ENCODE measurements at places on chromosomes 11 and 22.
A peak's percentile ranks its signal among the peaks of the same experiment; 100 is the strongest.

GRCh38 chr22:47051441-47052071 lies 289.1 kb downstream of the TBC1D22A start:
- DNase-seq, result no peak

DNA sequence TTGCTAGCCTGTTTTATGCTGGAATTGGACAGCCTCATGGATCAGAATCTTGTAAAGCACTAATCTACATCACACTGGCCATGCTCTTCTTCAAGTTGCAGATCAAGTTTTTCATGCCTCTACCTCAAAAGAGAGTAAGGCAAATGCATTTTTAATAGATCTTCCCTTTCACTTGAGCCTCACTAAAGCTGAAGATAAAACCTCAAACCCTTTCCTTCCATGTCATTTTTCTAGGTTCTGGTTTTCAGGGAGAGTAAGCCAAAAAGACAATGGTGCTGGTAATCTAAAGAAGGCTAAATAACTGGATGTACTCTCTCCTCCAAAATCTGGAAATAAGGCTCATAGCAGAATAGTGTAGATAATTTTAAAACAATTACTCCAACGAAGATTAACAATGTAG lies 28.3 kb downstream of the POU2AF1 start:
- DNase-seq, result no peak

- no peak for DNase-seq
Measured at GRCh38 chr11:14448240-14448639, 51.4 kb downstream of the COPB1 start.

- no peak for DNase-seq
Measured at GRCh38 chr22:17370766-17371432, 1.6 kb downstream of the CECR2 start.

- DNase-seq, result no peak
Measured at GRCh38 chr11:109864151-109864661, 229.0 kb upstream of the ZC3H12C start.

GRCh38 chr11:129972611-129973010 lies 30.0 kb downstream of the PRDM10 start:
- DNase-seq, result no peak

DNA sequence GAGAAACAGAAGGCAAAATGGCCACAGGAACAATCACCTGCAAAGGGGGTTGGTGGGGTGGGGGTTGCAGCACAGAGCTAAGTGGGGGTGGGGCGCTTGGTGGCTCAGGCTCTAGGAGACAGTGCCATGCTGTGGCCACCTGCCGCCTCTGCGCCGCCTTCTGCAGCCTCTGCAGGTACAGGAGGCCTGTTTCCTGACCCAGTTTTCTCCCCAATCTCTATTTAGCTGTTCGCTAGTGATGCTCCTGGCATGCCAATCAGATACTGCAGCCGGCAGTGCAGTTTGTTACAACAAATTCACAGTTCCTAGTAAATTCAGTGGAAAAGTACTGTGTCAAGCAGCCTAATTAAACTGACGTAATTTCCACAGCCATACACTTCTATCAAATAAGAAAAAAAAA lies 106.4 kb downstream of the SERGEF start:
- no peak for DNase-seq

- no peak for DNase-seq
Measured at GRCh38 chr22:25091458-25091857, 108.2 kb upstream of the CRYBB3 start.

DNA sequence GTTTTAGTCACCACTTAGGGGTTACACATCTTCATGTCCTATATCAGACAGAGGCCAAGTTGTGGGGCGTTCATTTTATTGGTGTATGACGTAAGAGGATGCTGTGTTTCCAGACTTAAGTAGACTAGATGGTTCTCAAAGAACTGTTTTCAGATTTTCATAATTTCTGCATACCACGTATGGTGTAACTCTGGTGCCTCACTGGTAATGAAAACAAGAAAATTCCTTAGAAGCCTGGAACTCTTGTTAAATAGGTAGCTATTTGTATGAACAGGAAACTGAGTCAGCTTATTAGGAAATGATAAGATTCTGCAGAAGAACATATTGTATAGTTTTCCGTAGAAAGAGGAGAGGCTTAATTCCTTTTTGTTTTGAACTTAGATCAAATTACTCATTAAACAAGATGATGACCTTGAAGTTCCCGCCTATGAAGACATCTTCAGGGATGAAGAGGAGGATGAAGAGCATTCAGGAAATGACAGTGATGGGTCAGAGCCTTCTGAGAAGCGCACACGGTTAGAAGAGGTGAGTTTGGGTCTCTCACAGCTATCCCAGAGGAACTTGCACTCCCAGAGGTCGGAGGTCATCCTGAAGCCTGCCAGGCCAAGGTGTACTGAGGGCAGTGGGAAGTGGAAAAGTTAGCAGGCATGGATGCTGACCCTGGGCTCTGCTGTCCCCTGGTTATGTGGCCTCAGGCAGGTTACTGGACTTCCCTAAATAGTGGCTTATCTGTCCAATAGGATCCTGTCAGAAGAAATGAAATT lies 3.9 kb downstream of the CDC45 start:
- DNase-seq, result no peak

GRCh38 chr11:62400760-62401159 lies 18.1 kb upstream of the SCGB1A1 start:
- DNase-seq, result no peak

DNA sequence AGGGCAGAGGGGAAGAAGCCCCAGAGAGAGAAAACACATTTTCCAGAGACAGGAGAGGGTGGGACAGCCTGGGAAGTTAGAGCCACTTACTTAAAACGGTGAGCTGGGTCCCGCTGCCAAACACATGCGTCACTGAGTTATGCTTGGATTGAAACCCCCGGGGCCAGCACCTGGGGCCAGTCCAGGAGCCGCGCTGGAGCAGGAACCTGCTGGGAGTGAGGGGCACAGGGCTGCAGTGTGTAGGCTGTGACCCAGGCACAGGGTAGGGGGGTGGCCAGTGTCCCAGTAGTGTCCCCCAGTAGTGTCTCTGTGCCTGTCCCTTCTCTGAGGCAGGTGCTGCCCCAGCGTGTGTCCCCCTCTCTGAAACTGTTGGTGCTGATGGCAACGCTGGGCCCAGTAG lies 5.2 kb downstream of the IGLL1 start:
- DNase-seq, result no peak

- no peak for DNase-seq
Measured at GRCh38 chr22:48547971-48548370, 1279.7 kb downstream of the BRD1 start.

DNA sequence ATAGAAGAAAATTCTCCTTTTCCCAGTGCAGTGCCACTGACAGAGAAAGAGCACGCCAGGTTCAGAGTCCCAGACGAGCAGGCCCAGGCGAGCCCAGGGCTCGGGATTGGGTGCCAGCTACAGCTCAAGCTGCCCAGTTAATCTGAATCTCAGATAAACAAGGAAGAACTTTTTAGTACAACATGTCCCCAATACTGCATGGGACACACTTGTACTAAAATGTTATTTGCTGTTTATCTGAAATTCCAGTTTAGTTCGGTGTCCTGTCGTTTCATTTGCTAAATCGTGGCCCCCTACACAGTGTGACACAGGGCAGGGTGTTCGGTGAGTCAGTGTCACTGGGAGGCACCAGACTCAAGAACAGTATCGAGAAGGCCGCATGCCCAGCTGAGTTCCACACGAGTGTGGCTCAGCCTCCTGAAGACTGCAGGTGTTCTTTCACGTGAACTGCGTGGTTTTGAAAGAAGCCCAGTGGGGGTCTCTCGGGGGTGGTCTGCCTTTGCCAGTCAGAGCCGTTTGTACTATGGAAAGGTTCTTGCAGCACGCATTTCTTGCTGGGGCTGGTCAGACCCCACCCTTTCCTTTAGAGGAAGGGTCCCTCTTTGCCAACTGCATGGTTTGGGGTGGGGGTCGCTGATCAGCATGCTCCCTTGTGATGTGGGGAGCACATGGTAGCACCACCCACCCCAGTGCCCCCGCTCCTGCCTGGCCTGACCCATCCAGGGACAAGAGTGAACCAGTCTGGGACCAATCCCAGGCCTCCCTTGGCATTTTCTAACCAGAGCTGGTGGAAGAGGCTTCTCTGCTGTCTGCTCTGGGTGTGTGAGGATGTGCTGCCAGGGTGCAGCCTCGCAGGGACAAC lies 115.6 kb upstream of the B3GAT1 start:
- no peak for DNase-seq

DNA sequence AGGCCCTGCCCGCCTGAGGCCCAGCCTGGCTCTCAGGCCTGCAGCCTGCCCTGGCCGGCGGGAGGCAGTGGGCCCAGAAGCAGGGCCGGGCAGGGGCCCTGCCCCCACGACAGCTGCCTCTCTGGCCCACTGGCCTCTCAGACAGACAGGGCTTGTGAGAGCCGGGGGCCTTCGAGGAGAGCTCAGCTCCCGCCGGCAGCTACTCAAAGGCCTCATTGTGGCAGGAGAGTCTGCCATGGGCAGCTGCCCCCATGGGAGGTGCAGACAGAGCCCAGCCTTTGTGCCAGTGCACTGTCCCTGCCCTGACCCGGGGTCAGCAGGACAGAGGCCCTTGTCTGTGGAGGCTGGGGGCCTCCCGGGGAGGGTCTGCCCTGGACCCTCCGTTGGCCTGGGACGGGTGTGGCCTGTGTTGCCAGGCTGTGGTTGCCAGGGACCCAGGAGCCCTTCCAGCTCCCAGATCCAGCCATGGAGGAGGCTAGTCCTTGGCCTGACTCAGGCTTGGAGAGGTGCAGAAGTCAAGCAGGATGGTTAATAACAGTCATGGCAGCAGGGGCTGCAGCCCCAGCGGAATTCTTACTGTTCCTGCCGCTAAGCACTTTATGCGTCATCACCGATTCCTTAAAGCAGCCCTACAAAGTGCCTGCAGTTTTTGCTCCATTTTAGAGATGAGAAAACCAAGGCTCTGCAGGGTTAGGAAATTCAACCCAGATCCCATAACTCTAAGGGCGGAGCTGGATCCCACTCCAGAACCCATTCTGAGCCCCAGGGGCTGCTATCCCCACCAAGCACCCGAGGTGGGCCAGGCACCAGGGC lies 12.5 kb downstream of the FLRT1 start:
- no peak for DNase-seq

DNA sequence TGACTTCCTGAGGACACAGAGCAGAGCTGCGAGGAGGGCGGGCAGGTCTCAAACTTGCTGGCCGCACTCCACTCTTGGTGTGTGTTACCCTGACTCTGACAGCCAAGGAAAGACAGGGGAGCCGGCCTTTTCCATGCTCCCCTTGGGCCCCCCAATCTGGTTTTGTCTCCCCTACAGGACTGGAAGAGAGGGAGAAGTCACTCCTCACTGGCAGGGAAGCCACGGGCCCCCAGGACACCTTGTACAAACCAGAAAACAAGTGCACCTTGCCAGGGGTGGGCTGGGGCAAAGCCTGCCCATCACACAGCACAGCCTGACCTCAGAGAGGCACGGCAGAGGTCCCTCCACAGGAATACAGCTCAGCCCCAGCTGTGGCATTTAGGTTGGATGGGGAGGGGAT lies 20.2 kb downstream of the CBX7 start:
- no peak for DNase-seq

DNA sequence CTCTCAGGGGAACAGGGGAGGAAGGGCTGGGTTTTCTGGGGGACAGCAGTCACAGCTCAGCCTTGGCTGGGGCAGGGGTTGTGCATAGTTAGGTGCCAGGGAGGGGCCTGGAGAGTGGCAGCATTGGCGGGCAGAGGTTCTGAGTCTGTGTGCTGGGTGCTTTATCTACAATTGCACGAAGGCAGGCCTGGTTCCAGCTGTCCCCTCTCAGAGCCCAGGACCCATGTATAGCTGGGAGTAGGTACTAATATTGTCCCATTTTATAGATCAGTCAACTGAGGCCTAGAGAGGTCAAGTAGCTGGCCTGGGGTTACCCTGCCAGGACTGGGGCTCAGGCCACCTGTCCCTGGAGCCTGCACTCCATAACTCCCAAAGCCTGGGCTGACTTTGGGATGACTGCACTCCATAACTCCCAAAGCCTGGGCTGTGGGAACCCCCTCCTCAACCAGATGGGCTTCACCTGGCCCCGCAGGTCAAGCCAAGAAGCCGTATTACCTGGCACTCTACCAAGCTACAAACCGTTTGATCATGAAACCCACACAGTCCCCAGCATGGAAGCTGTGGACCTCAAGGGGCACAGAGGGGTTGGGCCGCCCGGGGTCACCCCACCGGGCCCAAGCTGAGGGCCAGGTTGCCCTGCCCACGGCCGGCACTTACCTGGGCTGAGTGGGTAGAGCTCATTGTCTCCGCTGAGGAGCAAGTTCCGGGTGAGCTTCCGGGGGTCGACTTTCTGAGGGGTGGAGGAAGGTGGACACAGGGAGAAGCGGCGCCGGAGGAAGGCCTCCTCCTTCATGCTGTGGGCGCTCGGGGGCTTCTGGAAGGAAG lies 36.5 kb downstream of the OSBPL5 start:
- DNase-seq, result no peak

GRCh38 chr11:40129266-40129665 lies 1330.2 kb downstream of the LRRC4C start:
- no peak for DNase-seq

DNA sequence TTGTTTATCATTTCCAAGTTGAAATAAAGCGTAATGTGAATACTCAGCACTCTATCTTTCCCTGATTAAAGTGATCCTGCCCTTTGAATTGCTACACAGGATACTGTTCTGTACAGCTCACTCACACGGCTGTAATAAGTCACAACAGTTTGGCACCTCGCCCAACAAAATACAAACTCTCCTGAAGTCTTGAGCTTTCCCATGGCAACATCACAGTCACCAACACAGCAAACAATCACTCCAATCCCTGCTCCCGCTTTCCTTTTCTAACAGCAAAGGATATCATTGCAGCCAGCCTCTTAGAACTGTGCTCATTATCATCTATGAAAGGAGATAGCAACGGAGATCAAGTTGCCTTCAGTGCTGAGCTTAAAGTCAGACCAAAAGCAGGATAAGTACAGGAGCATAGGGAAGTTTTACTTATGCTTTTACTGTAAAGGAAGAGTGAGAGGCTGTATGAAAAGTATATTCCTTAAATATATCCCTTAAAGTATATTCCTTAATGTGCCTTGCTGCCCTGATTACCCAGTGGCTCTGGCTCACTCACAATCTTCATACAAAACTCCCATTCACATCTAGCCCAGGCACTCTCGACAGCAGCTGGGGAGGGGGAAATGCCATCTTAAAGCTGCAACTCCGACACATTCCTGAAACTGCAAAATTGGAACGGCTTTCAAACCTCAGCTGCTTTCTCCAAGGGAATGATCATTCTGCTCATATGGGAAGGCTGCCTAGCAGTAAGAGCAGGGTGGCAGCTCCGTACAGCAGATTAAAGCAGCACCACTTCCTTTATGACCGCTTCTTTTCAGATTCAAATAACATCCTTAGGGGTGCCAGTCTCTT lies 35.8 kb downstream of the MAML2 start:
- DNase-seq, result no peak

DNA sequence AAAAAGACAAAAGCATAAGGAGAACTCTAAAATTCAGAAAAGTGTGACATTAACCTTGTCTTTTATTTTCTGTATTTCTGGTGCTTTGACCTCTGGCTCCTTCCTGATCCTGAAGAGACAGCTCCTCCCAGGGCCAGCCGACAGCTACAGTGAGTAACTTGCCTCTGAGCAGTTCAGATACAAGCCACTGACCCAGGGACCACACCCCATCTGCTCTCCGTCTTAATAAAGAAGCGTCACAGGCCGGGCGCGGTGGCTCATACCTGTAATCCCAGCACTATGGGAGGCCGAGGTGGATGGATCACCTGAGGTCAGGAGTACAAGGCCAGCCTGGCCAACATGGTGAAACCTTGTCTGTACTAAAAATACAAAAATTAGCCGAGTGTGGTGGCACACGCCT lies 6.5 kb downstream of the MLC1 start:
- DNase-seq, result no peak

GRCh38 chr11:85941380-85941973 lies 86.3 kb downstream of the CCDC83 start:
- DNase-seq, result peak; percentile 29

- no peak for DNase-seq
Measured at GRCh38 chr22:21780259-21780658, 44.7 kb upstream of the YPEL1 start.
